ENCODE measurements at places on chromosomes 11 and 22.

- no peak for DNase-seq
These were observed 1.8 kb upstream of the AP2A2 start for GRCh38 chr11:923691-924405.

DNA sequence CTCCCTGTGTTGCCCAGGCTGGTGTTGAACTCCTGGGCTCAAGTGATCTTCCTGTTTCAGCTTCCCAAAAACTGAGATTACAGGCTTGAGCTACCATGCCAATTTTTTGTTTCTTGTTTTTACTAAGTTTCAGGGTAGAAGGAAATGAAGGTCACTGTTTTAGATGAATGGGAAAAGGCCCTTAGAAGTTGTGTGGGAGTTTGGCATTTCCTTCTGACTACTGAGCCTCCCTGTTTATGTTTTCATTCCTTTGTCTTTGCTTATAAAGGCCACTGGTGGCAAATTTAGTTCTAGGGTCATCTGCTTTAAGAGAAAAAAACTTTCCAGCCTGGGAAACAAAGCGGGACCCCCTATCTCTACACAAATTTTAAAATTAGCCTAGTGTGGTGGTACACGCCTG, 22.1 kb downstream of the SRPRA start:
- no peak for DNase-seq

GRCh38 chr11:68028802-68029545, 1.5 kb upstream of the NDUFS8 start:
- no peak for DNase-seq

DNA sequence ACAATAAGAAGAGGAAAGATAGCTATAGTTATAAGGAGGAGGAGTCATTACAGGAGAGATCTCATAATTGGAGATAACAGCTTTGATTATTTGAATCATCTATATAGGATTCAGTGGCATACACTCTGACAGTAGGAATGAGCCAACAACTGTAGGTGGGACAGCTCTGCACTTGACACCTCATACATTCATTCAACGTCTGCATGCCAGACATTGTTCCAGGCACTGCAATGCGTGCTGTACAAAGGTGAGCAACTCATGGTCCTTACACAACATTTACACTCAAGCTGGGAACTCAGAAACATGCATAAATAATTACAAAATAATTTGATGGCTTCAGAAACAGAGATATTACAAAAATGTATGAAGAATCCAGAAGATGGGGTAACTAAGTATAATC, 154.3 kb downstream of the MSANTD4 start:
- DNase-seq = no peak

- no peak for DNase-seq
These were observed 620.3 kb downstream of the NELL1 start for GRCh38 chr11:21289686-21290085.
